ENCODE measurements at places on chromosomes 1 and 21. TPM values are rescaled to one million over a fixed set of nuclear protein-coding genes. Genes with fewer than 3 reads are reported as not detected.

The HMGCS2 gene
- not detected for total RNA-seq

The RSPH1 gene
- 0.45 TPM for total RNA-seq

The ST6GALNAC3 gene
- 0.74 TPM for total RNA-seq

The OR2L2 gene
- total RNA-seq = not detected

The HIVEP3 gene
- 3.6 TPM for total RNA-seq

The SEC16B gene
- 1.6 TPM for total RNA-seq

The FRRS1 gene
- 12.1 TPM for total RNA-seq

The NID1 gene
- total RNA-seq = 0.66 TPM

The CGN gene
- 2.6 TPM for total RNA-seq

The REN gene
- total RNA-seq = not detected

The DCST1 gene
- total RNA-seq = not detected

The VCAM1 gene
- 2.0 TPM for total RNA-seq

The C1orf21 gene
- 34.3 TPM for total RNA-seq

The FAAH gene
- 3.4 TPM for total RNA-seq

DNA sequence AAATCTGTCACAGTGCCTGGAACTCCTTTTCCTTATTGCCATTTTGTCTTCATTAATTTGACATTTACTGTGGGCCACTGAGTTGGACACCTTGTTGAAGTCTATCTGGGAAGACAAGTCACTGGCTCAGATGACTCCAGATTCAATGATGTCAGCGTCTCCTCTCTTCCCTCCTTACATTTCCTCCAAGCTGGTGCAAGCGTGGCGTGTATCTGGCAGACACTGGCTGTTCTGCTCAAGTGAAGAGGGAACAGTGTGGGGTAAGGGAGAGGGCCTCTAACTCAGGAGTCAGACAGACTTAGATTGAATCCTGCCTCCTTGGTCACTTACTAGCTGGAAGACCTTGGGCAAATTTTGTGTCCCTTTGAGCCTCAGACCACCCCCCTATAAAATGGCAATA lies 8.7 kb upstream of the ZNF691 start:
- H3K27me3 ChIP-seq = no peaks in the 10 kb centered on the region
- no peak overlapping the region for H3K4me3 ChIP-seq
- H3K36me3 ChIP-seq = no peaks in the 10 kb centered on the region
- H3K27ac ChIP-seq = no peak overlapping the region

DNA sequence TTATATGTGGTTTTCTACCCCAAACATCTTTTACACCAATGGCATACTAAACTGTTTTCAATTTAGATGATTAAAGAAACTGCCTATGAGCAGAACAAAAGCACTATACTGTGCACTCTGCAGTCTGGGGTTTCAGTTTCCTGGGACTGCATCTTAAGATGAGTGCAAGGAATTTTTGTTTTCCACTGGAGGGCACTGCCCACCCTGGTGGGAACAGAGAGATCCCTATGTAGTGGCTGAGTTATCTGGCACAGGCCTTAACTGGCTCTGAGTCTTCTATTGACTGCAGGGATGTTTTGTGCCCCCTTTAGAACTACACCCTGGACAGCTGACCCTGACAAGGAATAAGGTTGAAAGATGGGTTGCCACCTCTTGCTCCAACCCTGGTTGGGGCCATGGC lies 12.0 kb downstream of the PROK1 start:
- no peaks in the 10 kb centered on the region for H3K4me1 ChIP-seq
- H3K4me3 ChIP-seq = no peak overlapping the region
- no peaks in the 10 kb centered on the region for H3K27me3 ChIP-seq

- DNase-seq = no peak
- H3K27me3 ChIP-seq = no peaks in the 10 kb centered on the region
- no peak overlapping the region for H3K27ac ChIP-seq
- no peaks in the 10 kb centered on the region for H3K4me1 ChIP-seq
Measured at GRCh38 chr1:19809044-19809750, 5.9 kb downstream of the RNF186 start.

GRCh38 chr1:198444792-198445191 lies 95.7 kb downstream of the ATP6V1G3 start:
- no peaks in the 10 kb centered on the region for H3K4me1 ChIP-seq
- H3K36me3 ChIP-seq = no peaks in the 10 kb centered on the region
- no peak overlapping the region for H3K27ac ChIP-seq
- no peak overlapping the region for H3K4me3 ChIP-seq
- DNase-seq = no peak

DNA sequence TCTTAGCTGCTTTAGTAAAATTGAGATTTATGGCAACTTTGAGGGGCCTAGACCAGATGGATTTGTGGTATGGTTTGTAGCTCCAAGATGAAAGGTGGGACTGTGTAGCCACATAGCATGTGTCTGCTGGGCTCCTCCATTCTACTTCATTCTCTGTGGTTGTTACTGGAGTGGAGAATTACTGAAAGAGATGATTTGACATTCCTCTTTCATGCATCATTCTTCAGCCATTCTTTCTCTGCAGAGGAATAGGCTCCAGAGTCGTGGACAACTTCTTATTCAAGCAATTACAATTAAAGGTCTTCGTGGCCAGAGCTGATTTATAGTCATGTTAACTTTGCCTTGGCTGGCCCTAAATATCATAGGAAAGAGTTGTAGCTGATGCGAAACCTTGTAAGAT lies 328.9 kb downstream of the PAPPA2 start:
- H3K4me3 ChIP-seq = no peak overlapping the region
- no peak for DNase-seq
- H3K36me3 ChIP-seq = no peaks in the 10 kb centered on the region

GRCh38 chr21:31606081-31606874 lies 53.2 kb upstream of the SOD1 start:
- H3K4me3 ChIP-seq = no peak overlapping the region
- H3K27me3 ChIP-seq = no peaks in the 10 kb centered on the region
- H3K4me1 ChIP-seq = no peaks in the 10 kb centered on the region
- H3K27ac ChIP-seq = no peak overlapping the region
- DNase-seq = no peak

GRCh38 chr1:168372307-168372706 lies 91.6 kb downstream of the TBX19 start:
- H3K36me3 ChIP-seq = no peaks in the 10 kb centered on the region
- no peak for DNase-seq
- H3K4me1 ChIP-seq = no peaks in the 10 kb centered on the region
- H3K4me3 ChIP-seq = no peak overlapping the region
- no peak overlapping the region for H3K27ac ChIP-seq

GRCh38 chr1:223249854-223250631 lies 107.0 kb upstream of the TLR5 start:
- no peaks in the 10 kb centered on the region for H3K27me3 ChIP-seq
- H3K4me1 ChIP-seq = no peaks in the 10 kb centered on the region
- H3K36me3 ChIP-seq = no peaks in the 10 kb centered on the region

- no peak overlapping the region for H3K27ac ChIP-seq
- no peak overlapping the region for H3K4me3 ChIP-seq
- DNase-seq = no peak
- no peaks in the 10 kb centered on the region for H3K4me1 ChIP-seq
- no peaks in the 10 kb centered on the region for H3K27me3 ChIP-seq
Measured at GRCh38 chr1:41215623-41216022, 26.5 kb downstream of the SCMH1 start.

DNA sequence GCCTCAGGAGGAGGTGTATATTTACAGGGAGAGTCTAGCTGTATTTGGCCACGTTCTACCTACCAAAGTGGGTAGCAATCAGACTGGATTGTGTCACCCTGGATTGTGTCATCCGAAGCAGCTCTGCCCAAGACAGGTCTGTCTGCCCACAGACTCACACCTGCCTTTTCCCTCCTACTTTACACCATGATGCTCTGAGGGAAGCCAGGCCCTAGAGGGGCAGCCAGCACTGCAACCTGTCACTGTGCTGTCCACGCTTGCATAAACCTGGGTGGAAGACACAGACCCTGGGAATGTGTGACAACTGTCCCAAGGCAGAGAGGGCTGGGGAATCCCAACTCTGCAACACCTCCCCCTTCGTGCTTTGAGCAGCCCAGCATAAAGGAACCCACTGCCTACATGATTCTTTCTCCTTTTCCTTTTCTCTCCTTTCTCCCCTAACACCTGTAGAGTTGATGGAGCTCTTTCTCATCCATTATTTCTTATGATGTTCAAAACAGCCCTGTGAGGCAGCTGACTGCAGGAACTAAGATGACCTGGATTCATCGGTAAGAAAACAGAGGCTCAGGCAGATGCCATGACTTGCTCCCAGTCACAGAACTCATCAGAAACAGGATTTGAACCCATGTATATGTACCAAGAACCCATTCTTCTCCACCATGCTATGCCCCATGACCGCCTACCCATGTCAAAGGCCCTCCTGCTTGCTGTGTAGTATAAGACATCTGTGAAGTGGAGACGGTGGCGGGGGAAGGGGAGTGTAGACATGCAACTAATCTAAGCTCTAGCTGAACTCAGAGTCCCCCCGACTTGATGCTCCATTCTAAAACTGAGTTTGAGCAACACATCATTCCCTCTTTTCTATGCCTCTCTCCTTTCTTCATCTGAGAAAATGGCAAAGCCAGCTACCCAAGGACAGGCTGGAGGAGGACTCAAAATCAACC lies 55.9 kb downstream of the ITPKB start:
- H3K36me3 ChIP-seq = no peaks in the 10 kb centered on the region
- H3K27ac ChIP-seq = no peak overlapping the region
- H3K27me3 ChIP-seq = no peaks in the 10 kb centered on the region
- H3K4me3 ChIP-seq = no peak overlapping the region
- peaks cover 23% of the 10 kb centered on the region for H3K4me1 ChIP-seq
- no peak for DNase-seq

GRCh38 chr1:177511036-177511435 lies 340.3 kb downstream of the BRINP2 start:
- no peaks in the 10 kb centered on the region for H3K36me3 ChIP-seq
- H3K4me3 ChIP-seq = no peak overlapping the region
- H3K27me3 ChIP-seq = no peaks in the 10 kb centered on the region
- H3K27ac ChIP-seq = no peak overlapping the region
- H3K4me1 ChIP-seq = no peaks in the 10 kb centered on the region
- no peak for DNase-seq

DNA sequence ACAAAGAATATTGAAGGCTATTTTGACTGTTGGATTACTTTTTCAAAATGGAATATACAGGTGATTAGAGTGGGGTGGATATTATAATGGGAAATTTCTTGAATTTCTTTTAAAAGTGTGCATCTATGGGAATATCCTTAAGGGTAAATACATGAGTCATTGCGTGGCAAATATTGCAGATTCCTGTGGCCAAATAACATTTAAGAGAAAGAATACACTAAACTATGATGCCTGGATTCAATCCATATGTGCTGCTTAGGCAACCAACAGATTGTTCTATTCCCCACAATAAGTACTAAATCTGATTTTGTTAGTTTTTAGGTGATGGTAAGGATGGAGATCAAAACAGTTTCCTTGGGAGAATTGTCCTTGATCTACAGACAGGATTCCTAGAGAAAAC lies 119.5 kb downstream of the HMCN1 start:
- peaks cover 77% of the 10 kb centered on the region for H3K4me1 ChIP-seq
- peaks cover 3% of the 10 kb centered on the region for H3K36me3 ChIP-seq
- H3K4me3 ChIP-seq = no peak overlapping the region
- H3K27me3 ChIP-seq = no peaks in the 10 kb centered on the region

- H3K27me3 ChIP-seq = no peaks in the 10 kb centered on the region
- H3K4me3 ChIP-seq = no peak overlapping the region
- H3K36me3 ChIP-seq = no peaks in the 10 kb centered on the region
Measured at GRCh38 chr1:202084791-202085681, 37.7 kb upstream of the GPR37L1 start.

- no peak overlapping the region for H3K4me3 ChIP-seq
- H3K27ac ChIP-seq = no peak overlapping the region
- H3K4me1 ChIP-seq = no peaks in the 10 kb centered on the region
- H3K27me3 ChIP-seq = no peaks in the 10 kb centered on the region
Measured at GRCh38 chr1:108704496-108704895, 8.2 kb upstream of the FNDC7 start.

DNA sequence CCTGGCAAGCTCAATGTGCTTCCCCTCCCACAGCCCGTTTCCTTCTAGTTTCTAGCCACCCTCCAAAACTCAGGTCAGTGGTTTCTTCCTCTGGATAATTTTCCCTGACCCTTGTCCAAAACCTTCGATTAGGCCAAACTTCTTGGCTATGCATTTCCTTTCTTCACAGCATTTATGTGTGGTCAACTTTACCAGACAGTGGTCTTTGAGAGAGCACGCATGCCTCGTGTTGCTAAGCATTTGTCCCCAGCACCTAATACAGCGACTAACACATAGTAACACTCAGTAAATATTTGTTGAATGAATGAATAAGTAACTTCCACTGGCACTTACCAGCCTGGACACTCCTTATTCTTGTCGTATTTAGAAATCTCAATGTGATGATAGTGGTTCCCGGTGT lies 610.7 kb downstream of the PLPP3 start:
- no peak overlapping the region for H3K27ac ChIP-seq
- H3K27me3 ChIP-seq = no peaks in the 10 kb centered on the region
- no peak for DNase-seq
- no peaks in the 10 kb centered on the region for H3K4me1 ChIP-seq
- no peaks in the 10 kb centered on the region for H3K36me3 ChIP-seq
- H3K4me3 ChIP-seq = no peak overlapping the region

DNA sequence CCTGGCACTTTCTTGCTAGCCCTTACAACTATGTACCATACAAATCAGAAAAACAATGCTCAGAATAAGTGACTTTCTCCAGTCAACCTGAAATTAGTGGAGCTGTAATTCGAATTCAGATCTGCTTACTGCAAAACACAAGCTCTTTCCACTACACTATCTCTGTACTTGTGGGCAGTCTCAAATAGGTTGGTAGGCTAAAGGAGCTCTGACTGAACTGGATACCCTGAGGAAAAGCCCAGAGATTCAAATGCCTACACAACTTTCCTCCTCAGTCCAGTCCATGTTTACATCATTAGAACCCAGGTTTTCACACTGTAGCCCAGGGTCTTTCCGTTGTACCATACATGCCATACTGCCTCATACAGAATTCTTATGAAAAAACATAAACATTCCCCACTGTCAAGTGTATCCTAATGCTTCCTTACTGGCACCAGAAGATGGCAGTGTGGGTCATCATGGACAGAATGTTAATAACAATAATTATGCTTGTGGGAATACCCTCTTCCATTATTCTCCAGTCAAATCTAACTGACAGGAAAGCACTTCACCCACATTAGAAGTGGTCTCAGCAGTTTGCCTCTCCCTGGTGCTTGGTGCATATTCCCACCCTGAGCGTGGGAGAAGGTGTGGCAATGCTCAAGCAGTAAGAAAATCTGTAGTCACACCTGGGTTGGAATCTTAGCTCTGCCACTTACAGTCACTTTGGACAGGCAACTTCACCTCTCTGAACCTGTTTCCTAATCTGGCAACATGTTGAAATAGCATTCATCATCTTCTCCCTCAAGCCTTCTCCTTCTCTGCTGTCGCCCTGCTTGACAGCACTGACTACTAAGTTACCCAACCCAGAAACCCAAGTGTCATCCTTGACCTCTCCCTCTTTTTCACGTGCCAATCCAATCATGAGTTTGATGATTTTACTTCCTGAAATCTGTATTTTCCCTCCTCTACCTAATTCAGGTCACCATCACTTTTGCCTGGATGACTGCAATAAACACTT lies 14.4 kb upstream of the ZFYVE9 start:
- no peaks in the 10 kb centered on the region for H3K36me3 ChIP-seq
- H3K27ac ChIP-seq = no peak overlapping the region
- H3K4me1 ChIP-seq = no peaks in the 10 kb centered on the region
- peak; percentile 84 for DNase-seq
- H3K27me3 ChIP-seq = peaks cover 5% of the 10 kb centered on the region
- no peak overlapping the region for H3K4me3 ChIP-seq

GRCh38 chr21:40652436-40652835 lies 194.5 kb downstream of the DSCAM start:
- H3K27me3 ChIP-seq = no peaks in the 10 kb centered on the region
- H3K4me1 ChIP-seq = no peaks in the 10 kb centered on the region

- no peak overlapping the region for H3K27ac ChIP-seq
- no peak for DNase-seq
- H3K27me3 ChIP-seq = no peaks in the 10 kb centered on the region
- H3K4me1 ChIP-seq = peaks cover 20% of the 10 kb centered on the region
- H3K36me3 ChIP-seq = no peaks in the 10 kb centered on the region
Measured at GRCh38 chr1:10724052-10724494, 72.4 kb downstream of the CASZ1 start.

Measured in A673 (cell line).